Muscle of leg (tissue), 16 donors: ENCODE measurements at places on chromosomes 2 and 18.
A peak's percentile ranks its signal among the peaks of the same experiment; 100 is the strongest.

DNA sequence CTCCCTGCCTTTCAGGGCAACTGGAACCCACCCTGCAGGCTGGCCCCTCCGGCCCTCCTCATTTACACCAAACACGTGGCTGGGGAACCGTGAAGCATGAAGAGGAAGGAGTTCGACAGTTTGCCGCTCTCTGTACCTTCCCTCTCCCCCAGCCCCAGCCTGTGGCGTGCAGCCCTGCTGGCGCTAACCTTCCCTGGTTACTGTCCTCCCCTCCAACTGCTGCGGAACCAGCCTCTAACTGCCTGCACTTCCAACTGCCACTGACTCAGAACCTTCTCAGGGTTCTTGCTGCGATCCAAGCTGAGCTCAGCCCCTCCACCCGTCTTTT is 19.2 kb upstream of the GNAL start:
- no peak for DNase-seq

GRCh38 chr18:9991011-9992000 is 77.5 kb downstream of the VAPA start:
- DNase-seq = no peak

DNA sequence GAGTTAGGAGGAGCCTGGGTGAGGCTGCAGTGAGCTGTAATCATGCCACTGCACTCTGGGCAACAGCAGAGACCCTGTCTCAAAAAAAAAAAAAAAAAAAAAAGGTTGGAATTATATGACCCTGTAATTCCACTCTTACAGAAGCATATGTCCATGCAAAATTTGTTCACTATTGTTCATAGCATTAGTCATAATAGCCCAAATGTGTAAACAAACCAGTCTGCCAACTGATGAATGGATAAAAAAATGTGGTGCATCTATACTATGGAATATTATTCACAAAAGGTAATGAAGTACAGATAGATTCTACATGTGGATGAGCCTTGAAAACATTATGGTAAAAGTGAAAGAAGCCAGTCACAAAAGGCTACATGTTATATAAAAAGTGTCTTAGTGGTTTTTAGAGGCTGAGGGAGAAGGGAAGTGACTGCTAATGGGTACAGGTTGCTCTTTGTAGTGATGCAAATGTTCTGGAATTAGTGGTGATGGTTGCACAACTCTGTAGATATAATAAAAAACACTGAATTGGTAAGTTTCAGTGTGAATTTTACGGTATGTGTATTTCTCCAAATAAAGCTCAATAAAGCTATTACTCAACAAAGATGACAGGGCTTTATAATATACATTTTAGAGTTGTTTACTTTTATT is 9.4 kb downstream of the COA5 start:
- no peak for DNase-seq

DNA sequence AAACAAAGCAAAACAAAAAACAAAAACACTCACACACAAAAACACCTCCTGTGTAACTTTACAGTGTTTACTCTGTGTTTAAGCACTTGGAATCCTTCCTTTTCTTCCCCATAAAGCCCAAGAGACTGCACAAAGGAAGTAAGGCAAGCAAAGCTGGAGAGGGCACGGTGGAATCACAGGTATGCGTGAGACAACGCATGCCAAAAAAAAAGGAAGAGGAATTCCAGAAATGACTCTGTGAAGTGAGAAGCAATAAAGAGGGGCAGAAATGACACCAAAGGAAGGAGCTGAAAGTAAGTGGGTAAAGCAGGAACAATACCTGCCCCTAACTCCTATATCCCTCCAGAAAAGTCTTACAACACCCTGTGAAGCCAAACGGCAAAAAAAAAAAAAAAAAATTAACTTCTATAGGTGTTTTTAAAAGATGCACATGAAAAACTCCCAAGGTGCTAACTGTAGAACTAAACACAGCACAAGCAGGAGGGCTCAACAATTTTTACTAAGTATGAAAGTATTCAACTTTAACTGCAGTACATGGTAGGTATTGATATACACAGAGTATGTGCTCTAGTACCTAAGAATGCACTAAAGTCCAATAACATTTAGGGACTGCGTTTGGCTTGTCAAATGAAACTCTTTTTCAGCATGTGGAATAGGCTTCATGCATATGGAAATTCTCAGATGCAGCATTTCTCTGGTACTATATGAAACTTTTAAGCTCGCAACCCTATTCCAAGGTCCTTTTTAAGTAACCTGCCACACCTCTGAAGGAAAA is 9.1 kb downstream of the RND3 start:
- no peak for DNase-seq

- DNase-seq = no peak
Measured at GRCh38 chr2:239247401-239248245, 153.2 kb downstream of the HDAC4 start.

DNA sequence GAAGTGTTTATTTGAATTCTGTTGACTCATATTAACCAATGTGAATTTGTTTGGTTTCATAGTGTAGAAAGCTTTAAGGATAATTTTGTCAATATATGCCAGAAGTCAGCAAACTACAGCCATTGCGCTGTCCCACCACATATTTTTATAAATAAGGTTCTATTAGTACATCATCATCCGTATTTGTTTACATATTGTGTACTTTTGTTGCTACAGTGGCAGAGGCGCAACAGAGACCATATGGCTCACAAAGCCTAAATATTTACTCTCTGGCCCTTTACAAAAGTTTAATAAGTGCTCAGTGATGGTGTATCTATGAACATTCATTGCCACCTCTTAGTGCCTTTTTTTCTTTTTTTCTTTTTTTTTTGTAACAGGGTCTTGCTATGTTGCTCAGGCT is 6.4 kb downstream of the ERLEC1 start:
- DNase-seq = no peak

- DNase-seq = no peak
Measured at GRCh38 chr2:134052173-134052572, 201.7 kb upstream of the MGAT5 start.

- DNase-seq = peak; percentile 20
Measured at GRCh38 chr18:64409511-64409910, 260.6 kb upstream of the LINC00305 start.

DNA sequence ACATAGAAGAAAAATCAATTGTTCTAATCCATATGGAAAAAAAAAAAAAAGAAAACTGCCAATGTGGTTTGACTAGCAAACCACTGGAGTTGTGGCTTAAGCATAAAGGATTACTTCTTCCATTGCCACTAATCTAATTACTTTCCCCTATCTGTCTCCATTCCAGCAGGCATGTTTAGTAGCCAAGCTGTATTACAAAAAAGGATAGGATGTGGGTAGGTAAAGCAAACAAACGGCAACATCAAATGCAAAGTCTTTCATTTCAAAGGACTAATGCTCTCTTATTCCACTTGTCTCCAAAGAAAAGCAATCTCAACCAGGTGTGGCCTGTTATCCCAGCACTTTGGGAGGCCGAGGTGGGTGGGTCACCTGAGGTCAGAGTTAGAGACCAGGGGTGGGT is 36.5 kb downstream of the SLC8A1 start:
- no peak for DNase-seq

- DNase-seq = no peak
Measured at GRCh38 chr2:96131152-96131812, 7.0 kb downstream of the ASTL start.

- no peak for DNase-seq
Measured at GRCh38 chr2:109196081-109196875, 67.3 kb downstream of the SH3RF3 start.

DNA sequence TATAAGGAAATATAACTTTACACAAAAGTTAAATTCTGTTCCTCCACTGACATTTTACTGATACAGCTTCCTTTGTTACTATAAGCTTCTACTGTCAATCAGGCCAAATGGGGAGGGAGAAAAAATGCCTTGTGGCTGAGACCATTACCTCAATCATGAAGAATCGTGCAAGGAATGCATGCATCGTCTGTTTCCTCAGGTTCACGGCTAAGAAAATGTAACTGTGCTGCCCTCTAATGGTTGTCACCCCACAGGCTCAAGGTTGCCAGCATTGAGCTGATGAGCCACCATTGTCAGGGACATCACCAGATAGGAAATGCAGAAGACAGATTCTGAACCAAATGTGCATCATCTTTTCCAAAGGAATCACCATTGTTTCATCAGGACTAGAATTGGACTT is 426.9 kb downstream of the CDH2 start:
- peak; percentile 67 for DNase-seq

DNA sequence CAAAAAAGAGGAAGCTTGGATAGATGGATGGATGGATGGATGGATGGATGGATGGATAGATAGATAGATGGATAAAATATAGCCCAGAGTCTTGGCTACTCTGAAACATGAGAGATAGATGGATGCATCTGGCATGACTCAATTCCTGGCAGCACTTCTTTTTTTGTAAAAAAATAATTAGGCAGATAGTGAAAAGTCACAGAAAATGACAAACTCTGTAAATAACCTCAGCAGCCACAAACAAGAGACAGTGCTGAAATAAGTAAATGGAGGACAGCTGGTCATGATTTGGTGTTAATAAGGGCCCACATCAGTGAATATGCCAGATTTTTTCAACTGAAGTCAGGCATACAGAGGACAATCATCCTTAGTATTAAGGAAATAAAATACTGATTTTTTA is 585.0 kb upstream of the GCFC2 start:
- no peak for DNase-seq

- no peak for DNase-seq
Measured at GRCh38 chr2:236246711-236247246, 17.4 kb downstream of the ASB18 start.
